ENCODE measurements at places on chromosomes 6 and 20.

DNA sequence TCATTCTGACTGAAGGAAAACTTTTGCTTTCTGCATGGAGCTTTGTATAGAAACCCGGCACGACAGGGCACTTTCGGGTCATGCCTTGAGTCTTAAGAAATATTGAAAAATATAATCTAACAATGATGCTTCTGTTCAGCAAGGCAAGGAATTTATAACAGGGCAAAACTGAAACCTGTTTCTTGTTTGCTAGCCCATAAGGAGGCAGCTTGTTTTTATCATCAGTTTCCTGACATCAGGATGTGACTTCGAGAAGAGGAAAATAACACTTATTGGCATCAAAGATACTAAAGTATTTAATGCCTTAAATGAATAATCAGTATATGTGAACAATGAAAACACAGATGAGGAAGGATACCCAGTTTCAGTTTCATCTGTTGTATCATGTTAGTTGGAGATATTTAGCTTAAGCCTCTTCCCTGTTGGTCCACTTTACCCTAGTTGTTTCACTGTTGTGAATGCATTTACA lies 146.5 kb downstream of the CDKAL1 start:
- no peak for DNase-seq

DNA sequence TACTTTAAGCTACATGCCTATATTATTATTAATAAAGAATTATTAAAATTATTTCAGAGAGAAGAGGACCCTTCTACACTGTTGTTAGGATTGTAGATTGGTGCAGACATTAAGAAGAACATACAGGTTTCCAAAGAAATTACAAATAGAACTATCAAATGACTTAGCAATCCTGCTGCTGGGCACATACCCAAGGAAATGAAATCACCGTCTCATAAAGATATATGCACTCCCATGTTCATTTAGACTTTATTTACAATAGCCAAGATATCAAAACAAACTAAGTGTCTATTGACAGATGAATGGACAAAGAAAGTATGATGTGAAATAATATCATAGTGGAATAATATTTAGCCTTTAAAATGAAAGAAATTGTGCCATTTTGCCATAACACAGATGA lies 687.7 kb upstream of the POU3F2 start:
- DNase-seq, result no peak

- DNase-seq, result no peak
Observed at GRCh38 chr20:52179331-52180179, 12.0 kb downstream of the ZFP64 start.

DNA sequence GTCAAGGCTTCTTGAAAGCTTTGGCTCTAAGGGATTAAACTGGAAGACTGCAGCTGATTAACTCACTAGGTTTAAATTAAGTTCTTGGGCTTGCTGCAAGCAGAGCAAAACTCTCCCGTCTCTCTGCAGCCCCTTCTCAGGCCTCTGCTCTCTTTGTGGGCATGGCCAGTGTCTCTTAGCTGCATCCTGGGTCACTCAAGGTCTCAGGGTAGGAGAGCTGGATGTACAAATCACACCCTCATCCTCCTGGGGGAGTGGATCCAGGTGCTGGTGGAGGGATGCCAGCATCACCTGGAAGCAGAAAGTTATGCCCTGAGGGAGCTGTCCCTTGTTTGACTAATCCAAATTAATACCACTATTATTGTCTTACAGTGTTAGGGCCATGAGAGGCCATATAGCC lies 35.8 kb downstream of the GCM1 start:
- no peak for DNase-seq

DNA sequence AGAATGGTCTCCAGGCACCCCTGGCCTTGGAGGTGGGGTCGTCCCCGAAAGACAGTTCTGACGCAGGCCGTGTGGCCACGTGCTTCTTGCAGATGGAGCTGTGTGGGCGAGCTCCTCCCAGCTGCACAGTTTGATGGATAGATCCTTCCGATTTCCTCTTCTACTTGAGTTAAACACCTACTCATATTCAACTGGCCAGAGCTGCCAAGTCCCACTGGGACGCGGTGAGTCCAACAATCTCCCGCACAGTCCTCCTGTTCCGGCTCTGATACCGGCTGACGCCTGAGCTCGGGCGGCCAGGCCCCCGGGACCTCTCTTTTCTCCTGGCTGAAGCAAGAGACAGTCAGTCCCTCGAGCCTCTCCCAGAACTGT lies 57.9 kb upstream of the DACT2 start:
- DNase-seq, result no peak

- DNase-seq, result no peak
Observed at GRCh38 chr6:8212720-8213434, 110.5 kb upstream of the EEF1E1 start.

- DNase-seq, result no peak
Observed at GRCh38 chr6:69868252-69868804, 2.0 kb downstream of the COL19A1 start.

All from CD4-positive, alpha-beta T cell treated with Interleukin-17A for 1 hour (primary cell).